ENCODE measurements at places on chromosomes 7 and 10.
A peak's percentile ranks its signal among the peaks of the same experiment; 100 is the strongest.

GRCh38 chr7:50369143-50370026 lies 64.9 kb downstream of the IKZF1 start:
- DNase-seq: no peak

DNA sequence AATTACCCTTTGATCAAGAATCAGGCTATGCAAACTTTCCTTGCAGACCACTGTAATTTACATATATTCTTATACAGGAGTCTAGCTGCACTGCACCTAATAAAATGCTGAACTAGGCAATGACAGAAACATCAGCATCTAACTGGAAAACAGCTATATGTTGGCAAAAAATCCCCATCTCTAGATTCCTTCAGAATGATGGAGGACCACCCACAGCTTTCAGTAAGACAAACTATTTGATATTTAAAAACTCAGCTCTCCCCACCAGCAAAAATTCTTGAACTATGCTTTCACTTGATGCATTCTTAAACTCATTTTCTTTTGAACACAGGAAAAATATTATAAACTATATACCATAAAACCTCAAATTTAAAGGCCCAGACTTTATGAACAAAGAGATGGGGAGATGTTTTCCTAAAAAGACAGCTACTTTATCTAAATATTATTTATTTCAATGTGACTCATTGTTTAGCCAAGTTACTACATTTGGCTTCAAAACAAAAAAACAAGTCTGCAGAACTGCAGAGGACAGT lies 77.4 kb downstream of the SEMA3C start:
- no peak for DNase-seq

DNA sequence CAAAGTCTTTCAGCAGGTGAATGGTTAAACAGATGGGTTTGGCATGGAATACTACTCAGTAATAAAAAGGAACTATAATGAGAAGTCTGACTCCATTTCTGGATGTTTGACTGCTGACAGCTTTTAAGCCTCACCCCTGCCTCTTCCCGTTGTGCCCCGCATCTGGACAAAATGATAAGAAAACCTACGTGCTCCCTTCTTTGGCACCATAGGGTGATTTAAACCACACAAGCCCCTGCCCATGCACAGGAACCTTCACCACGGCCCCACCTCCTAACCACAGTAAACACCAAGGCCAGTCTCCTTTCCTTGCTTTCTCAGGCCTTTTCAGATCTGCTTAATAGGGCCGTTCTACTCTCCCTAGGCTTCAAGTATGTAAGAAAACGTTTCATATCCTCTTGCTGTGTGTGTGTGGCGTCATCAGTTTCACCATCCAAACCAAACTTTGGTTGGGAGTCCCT lies 47.1 kb upstream of the UBN2 start:
- DNase-seq: no peak

DNA sequence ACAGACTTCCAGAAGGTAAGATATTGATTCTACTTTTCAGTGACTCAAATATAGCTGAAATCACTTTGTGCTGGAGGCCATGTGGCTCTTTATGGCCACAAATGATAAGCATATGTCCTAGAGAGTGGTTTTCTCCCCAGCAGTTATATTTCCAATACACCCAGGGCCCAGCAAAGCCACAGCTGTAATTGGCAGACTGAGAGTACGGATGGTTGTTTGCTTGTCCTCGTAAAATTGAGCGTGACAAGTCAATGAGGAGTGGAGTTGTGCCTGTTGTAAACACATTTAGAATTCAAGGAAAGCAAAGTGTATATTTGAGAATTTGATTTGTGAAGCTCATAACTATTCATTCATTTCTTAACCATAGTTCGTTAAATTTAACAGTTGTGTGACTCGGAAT lies 201.8 kb downstream of the LHFPL3 start:
- no peak for DNase-seq

- DNase-seq: no peak
These were observed 493.1 kb upstream of the AKR1E2 start for GRCh38 chr10:4332764-4333458.

DNA sequence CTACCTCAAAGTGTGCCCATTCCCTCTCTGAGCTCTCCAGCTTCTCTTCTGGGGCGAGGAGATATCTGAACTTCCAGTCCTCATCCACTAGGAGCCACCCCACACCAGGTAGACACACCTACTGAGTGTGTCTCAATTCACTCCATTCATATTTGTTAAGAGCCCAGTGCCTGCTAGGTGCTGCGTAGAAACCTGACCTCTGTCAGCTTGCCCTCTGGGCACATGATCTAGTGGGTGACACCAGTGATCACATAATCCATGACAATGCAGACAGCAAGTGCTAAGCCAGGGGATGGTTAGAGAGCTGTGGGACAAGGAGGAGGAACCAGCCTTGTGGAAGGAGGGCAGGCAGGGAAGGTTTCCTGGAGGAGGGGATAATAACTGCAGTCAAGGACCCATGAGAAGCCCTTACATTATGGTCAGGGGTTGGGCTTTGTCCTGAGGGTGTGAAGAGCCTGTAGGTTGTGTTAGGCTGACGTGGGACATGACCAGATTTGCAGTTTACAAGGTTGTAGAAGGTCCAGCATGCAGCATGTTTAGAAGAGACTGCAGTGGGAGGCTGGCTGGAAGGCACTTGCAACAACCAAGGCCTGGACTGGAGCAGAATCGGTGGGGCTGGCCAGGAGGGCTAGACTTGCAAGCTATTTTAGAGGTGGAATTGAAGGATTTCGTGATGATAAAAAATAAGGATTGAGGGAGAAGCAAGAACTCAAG lies 81.8 kb downstream of the COL13A1 start:
- no peak for DNase-seq

GRCh38 chr10:66717231-66717981 lies 208.4 kb upstream of the LRRTM3 start:
- no peak for DNase-seq

DNA sequence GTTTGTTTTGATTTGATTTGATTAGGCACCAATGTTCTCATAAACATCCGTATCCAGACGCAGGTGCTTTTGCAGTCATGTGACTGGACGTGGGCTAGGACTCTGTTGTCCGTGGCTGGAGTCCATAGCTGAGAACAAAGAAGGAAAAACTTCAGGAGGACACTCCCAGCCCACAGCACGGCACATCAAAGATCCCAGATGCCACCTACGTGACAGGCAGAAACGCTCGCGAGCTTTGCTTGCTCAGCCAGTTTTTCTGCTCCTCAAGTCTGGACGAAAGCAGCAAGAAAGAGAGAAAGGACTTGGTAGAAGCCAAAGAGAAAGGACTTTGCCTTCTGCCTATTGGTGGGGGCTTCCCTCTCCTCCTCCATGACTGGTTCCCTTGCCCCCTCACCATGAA lies 6.9 kb upstream of the ZKSCAN1 start:
- no peak for DNase-seq

- no peak for DNase-seq
These were observed 41.1 kb upstream of the RET start for GRCh38 chr10:43035800-43036199.

GRCh38 chr7:136594739-136595144 lies 273.7 kb upstream of the CHRM2 start:
- DNase-seq: no peak

DNA sequence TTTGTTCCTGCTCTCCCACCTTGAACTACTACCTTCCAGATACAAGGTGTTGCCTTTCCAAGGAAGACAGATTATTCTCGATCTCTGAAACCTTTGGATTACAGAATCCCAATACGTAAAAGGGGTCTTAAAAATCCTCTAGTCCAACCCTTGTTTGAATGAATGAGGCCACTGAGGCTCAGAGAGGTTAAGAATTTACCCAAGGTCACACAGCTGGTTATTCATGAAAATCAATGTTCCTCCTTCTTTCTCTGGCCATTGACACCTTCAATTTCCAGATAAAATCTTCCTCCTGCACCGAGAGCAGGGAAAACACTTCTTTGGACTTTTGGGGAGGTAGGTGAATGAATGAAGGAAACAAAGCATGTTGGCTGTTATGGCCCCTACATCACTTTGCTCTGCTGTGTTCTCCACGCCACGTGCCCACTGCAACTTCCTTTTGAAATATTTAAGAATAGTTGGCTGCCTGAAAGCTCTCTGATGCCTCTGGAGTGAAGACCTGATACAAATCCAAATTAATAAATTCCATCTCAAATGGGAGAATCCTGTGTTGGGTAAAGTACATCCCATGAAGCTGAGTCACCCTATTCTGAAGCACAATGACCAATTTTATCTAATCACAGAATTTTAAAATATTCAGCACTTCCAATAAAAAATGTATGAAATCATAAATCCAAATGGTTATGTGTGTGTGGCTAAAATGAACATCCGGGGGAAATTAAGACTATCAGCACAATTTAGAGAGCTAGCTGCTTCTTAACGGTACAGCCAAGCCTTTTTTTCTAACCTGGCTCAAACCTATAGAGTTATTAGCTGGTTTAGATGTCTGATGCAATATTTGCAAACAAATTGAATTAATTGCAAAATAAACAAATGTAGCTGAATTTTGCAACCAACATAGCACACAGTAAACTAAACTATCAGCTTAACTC lies 7.3 kb downstream of the SVIL start:
- peak; percentile 77 for DNase-seq

- no peak for DNase-seq
These were observed 265.3 kb upstream of the LRGUK start for GRCh38 chr7:133861876-133862275.

GRCh38 chr10:12720217-12720981 lies 281.1 kb downstream of the CCDC3 start:
- DNase-seq: no peak
